ENCODE measurements at places on chromosomes 11 and 22.

DNA sequence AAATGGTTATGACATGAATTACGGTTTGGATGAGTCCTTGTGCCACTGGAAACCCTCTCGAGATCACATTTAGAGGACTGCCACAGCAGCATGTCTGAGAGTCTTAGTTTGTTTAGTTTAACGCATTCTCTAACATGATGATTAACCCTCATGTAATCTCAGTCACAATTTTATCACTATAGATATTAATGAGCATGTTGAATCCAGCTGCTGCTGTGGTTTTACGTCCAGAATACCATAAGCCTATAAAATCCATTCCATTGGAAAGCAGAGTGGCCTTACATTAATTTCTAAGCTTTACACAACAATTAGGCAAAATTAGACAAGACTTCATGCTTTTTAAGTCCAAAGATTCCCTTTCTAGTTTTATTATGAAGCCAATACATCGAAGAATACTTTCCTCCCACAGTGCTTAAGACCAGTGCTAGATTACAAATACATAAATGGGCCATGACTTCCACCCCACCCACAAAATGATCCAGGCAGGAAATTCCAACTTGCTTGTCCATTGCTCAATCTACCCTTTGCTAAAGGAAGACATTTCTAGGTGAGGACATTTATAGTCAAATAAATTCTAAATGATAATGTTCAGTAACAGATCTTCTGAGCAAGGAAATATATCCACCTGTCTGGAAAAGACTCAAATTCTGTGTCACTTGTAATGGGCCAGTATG, 3.5 kb upstream of the ELMOD1 start:
- no peak for DNase-seq

GRCh38 chr11:126352934-126353801, 2.3 kb upstream of the ST3GAL4 start:
- no peak for DNase-seq

DNA sequence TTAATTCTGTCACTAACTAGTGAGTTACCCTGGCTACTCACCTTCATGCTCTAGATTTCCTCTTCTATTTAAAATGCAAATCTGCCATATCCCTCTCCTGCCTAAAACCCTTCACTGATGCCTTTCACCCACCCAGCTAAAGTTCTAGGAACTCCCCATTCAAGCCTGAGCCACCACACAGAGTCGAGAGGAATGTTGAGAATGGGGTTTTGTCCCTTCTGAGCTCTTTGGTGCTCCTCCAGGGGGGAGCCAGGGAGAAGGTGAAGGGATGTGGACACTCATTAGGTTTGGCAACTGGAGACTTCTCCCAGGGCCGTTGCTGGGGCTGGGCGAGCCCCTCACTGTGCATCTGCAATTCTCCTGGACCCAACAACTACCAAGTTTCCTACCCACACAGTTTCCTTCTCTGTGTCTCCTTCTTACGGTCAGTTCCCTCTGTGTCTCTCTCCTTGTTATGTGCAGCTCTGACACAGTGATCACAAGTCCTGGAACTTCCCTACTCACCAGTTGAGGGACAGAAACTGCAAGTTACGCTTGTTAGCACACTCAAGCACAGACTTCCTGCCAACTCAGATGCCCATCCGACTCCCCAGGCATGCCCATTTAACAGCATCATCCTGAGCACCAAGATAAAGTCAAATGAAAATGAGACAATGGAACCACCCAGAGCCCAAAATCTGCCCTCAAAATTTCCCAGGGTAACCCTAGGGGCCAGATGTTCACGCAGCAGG, 6.5 kb upstream of the IL10RA start:
- no peak for DNase-seq

- DNase-seq, result no peak
Observed at GRCh38 chr11:119422809-119423508, at the start of gene THY1. Gene THY1 (minus strand): TSS chr11:119423172. CDS start chr11:119420905, 2,267 bp downstream.

- DNase-seq, result no peak
Observed at GRCh38 chr22:27512283-27512761, 289.2 kb downstream of the MN1 start.

- DNase-seq, result no peak
Observed at GRCh38 chr22:37564111-37564711, 3.9 kb downstream of the CDC42EP1 start.

- no peak for DNase-seq
Observed at GRCh38 chr11:2207773-2208621, 36.4 kb upstream of the TH start.

- DNase-seq, result no peak
Observed at GRCh38 chr11:7246179-7246578, 5.5 kb upstream of the SYT9 start.

GRCh38 chr11:132520199-132520598, 1012.1 kb downstream of the OPCML start:
- DNase-seq, result no peak

GRCh38 chr22:23119494-23120414, 22.0 kb downstream of the RSPH14 start:
- DNase-seq, result no peak

DNA sequence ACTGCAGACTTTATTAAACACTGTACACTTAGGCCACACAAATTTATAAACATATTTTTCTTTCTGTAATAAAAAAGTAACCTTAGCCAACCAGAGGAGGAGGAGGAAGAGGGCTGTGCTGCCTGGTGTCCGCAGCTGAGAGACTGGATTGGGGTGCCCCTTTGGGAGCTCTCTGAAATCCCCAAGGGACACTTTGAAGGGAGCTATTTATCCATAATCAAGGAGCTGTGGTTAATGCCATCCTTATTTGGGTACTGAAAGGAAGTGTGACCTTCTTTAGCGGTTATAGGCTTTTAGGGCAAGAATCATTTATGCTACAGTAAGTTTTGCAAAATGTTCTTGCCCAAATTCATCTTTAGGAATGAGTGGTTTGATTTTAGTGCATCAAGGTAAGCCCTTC, 125.8 kb downstream of the RASSF10 start:
- DNase-seq, result no peak

DNA sequence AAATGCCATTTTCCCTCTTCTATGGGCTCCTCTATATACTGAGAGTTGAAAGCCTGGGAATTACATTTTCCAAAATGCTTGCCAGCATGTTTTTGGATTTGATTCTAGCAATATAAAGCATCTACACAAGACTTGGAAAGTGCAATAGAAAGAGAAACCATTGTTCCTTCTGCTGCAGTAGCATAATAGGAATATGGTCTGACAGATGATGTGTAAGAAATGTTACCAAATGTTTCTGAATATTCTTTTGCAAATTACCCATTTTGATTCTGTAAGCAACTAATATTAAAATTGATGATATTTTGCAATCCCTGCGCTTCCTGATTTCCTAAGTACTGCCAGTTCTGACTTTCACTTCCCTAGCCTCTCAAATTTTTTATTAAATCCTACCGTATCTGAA, 61.6 kb downstream of the CASP12 start:
- DNase-seq, result no peak

- no peak for DNase-seq
Observed at GRCh38 chr22:46358766-46359165, 23.3 kb downstream of the TRMU start.

GRCh38 chr11:110522471-110522870, 92.7 kb downstream of the FDX1 start:
- no peak for DNase-seq

DNA sequence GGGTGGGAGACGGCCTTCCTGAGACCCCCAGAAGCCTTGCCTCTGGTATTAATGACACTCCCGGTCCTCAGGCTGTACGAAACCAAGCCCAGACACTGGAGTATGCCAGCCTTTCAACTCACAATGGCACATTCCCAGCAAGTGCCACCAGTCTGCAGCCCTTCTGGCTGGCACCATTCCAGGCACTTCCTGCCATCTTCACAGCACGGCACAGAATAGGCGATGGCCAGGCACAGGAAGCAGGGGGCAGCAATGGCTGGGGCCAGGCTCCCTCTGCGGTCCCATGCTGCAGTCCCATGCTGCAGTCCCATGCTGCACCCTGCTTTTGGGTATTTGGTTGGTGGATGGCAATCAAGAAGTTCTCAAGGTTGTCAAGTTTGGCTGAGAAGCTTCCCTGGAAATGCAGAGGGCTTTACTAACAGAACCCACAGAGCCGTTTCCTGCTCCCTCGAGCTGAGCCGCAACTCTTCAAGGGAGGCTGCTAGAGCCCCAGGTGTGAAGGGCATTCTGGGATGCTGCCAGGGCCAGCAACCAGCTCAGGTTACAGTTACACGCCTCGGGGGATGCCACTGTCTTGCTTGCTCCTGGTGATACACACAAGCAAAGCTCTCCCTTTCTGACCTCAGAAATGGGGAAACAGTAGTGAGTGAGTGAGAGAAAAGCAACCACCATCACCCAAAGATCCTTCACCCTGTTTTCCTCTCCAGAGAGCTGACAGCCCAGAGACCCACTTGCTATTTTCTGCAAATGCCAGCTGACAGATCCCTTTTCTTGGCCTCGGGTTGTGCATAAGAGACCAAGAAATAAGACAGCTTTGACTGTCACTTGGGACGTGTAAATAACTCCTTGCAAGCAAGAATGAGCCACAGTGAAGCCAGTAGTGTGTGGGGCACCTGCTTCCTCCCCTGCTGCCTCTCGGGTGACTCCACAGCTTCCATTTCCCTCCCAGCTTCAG, 23.9 kb downstream of the LRFN4 start:
- DNase-seq, result no peak

GRCh38 chr11:33976495-33977199, 74.9 kb upstream of the CAPRIN1 start:
- DNase-seq, result no peak

DNA sequence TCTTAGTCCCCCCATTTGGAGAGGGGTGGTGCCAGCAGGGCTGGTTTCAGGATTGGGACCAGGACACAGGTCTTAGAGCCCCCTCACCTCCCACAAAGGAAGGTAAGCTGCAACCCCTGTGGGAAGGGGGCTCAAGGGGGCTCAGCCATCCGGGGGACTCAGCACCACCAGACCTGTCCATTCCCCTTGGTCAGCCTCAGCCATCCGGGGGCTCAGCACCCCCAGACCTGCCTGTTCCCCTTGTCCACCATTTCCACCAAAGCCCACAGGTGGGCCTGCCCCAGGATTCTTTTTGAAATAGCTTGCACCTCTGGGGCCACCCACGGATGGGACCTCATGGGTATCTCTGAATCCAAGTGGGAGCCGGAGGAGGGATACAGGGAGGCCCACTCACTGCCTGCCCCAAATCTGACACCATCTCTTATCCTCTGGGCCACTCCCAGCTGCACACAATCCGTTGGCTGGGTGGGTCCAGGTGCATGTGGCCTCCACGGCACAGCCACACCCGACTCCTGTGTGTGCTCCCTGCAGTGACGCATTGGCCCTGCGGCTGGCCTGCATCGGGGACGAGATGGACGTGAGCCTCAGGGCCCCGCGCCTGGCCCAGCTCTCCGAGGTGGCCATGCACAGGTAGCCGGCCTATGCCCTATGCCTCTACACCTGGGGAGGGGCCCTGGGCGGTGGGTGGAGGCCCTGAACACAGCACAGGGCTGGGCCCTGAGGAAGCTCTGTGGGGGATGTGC, 15.9 kb downstream of the MCAT start:
- no peak for DNase-seq

- no peak for DNase-seq
Observed at GRCh38 chr11:27839226-27839913, 139.1 kb upstream of the BDNF start.

- DNase-seq, result no peak
Observed at GRCh38 chr11:130159657-130160497, at the start of gene ST14. Gene ST14 (plus strand): TSS chr11:130159782. CDS start chr11:130159980, 198 bp downstream.

GRCh38 chr11:27012234-27012921, 18.5 kb downstream of the FIBIN start:
- DNase-seq, result no peak
